ENCODE measurements at places on chromosomes 2 and 18. TPM values are rescaled to one million over a fixed set of nuclear protein-coding genes. Genes with fewer than 3 reads are reported as not detected.

GDF7 gene
- total RNA-seq = not detected

CHRNA1 gene
- total RNA-seq = not detected

DPP4 gene
- 104 TPM for total RNA-seq

TSHZ1 gene
- 5.1 TPM for total RNA-seq

ARHGEF33 gene
- 0.22 TPM for total RNA-seq
